ENCODE measurements at places on chromosomes 2 and 18.

DNA sequence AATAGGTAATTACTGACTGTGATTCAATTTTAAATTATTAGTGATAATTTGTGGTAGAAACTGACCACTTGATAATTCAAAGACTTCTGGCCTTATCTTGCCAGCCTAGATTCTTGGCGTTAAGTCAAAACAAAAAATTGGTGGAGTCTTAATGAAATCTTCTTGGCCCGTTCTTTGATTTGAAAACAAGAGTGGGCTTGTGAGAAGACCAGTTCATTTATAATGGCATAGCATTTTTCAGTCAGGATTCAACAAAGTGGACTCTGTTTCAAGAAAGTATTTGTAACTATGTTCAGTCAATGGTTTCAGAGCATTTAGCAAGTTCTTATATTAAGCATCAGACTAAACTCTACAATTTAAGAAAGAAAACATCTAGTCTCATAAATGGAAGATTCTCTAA is 26.0 kb downstream of the ITGA4 start:
- no peak for DNase-seq

- no peak for DNase-seq
Measured at GRCh38 chr18:46591783-46592391, 65.1 kb downstream of the LOXHD1 start.

DNA sequence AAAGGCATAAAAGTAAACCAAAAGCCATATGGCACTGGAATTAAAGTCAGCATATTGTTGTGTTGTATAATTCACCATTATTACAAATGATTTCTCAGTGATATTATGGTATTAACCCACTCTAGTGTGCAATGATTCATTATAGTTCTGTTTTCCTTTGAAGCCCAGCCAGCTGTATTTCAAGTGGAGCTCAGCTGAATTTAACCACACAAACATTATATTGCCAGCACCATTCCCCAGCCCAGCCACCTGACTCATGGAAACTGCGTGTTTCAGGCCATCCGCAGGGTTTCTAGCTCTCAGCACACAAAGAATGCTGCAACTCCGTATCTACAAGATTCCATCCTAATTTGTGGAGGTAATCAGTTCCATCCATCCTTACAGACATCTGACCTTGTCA is 166.8 kb upstream of the CHAC2 start:
- no peak for DNase-seq

DNA sequence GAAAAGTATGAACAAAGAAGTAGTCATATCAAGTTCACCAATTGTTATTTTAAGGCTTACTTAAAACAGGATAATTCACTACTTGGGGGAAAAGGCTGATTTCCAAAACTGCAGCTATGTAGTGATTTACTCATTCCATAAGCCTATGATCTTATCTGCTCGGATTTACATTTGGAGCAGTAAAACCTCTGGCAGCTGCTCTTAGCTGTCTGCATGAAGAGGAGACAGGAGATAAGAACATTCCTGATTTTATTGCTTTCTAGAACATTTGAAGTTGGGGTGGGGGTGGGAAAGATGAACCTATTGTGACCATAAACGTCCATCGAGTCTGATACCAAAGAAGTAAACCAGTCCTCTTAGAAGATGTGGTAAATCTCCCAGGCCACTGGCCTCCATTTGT is 120.9 kb downstream of the MMADHC start:
- DNase-seq: no peak

GRCh38 chr2:161599842-161600241 is 24.4 kb upstream of the SLC4A10 start:
- no peak for DNase-seq

- no peak for DNase-seq
Measured at GRCh38 chr18:8744038-8744437, 38.7 kb downstream of the MTCL1 start.

GRCh38 chr18:64882896-64883295 is 734.0 kb upstream of the LINC00305 start:
- DNase-seq: no peak

GRCh38 chr2:181790716-181791649 is 100.5 kb upstream of the ITPRID2 start:
- peak; percentile 95 for DNase-seq

DNA sequence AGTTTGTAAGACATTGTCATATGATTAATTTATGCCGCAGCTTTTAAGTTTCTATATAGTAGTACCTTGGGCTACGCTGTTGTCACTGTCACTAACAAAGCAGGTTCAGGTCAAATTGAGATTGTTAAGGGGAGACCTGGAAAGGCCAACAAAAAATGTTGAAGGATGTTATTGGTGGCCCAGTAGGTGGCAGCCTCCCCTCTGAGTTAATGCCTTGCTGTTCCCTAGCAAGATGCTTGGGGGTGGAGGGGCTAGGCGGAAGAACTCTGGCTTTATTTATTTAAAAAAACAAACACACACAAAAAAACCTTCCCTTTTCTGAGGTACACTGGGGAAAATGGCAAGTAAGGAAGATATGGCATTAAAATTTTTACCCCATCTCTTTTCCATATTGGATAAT is 128.3 kb upstream of the ATP5MC3 start:
- no peak for DNase-seq

DNA sequence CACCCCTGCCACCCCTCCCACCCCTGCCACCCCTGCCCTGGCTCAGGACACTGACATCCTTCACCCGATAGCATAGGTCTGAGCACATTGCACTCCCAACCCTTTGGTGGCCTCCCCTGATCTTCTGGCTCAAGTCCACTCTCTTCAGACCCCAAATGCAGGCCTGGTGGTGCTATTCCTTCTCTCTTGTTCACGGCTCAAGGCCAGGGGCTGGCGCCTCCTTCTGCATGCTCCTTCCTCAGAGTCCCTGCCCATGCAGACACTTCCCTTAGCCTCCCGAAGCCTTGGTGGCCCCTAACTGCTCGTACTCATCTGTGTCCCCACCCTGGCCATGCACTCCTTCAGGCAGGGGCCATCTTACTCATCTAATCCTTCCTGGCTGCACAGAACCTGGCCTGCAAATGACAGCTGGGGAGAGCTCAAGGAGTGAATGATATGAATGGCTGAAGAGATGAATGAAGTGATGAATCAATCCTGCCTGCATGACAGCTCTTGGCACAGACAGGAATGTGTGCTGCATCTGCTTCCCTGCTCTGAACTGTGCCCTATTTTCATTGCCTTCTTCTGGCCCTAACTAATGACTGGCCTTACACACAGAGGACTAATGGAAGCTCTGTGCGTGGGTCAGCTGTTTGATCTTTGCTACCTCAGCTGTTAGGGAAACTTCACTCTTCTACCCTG is 290.8 kb downstream of the DYSF start:
- DNase-seq: no peak
